Left lobe of liver (tissue), 2 donors: ENCODE measurements at places on chromosomes 2 and 18. TPM values are rescaled to one million over a fixed set of nuclear protein-coding genes. Genes with fewer than 3 reads are reported as not detected.

The SERPINB4 gene
- total RNA-seq: not detected

DNA sequence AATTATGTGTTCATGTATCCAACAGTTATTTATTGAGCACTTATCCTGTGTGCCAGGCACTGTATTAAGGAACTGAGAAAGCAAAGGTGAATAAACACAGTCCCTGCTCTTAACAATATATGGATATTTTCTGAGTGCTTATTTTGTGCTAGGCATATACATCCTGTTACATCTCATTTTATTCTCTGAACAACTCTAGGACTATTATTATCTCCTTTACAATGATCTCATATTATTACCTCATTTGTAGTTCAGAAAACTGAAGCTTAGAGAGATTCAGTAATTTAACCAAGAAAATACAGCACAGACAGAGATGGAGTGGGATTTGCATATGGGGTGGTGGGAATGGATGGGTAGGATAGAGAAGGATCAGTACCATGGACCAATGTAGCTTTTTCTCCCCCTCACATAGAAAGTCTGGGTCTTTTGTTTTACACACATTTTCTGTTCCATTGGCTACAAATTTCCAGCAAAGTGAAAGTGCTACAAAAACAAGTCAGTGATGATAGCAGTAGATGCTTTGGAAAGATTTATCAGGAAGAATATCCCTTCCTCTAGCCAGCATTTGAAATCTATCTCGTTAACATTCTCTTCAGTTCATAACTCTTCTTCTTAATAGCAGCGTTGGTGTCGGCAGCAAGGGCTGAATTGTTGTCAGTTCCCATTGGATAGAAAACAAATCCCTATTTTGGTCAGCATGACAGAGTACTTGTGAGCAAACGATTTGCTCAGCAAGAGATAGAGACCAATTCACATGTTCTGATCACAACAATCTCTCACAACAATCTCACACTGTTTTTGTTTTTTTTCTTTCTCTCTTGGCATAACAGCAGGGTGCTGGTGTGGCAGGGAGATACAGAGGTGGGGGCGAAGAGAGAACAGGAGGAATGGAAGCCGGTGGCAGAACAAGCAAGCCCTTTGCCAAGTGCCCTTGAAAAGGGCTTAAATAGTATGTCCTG is 102.2 kb upstream of the KCTD1 start:
- DNase-seq: no peak

DNA sequence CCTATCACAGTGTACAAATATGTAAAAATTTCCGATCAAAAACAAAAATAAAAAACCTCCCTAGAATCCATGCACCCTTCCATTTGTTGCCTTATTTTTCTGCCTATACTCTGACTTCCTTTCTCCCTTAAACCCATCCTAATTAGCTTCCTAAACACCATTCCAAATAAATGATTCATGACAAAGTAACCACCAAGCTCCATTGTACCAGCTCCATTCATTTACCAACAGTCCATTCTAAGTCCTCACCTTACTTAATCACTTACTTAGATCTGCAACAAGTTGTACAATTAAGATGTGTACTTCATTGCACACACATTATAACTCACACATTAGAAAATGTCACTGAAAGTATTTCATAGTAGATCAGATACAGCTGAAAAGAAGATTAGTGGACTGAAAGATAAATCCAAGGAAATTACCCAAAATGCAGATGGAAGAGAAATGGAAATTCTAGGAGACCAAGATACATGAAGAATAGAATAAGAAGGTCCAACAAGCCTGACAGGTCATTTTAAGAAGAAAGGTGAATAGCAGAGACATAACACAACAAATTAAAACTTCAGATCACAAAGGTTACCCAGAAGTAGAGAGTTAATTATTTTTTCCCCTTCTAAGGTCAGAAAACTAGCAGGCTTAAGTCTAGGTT is 154.6 kb downstream of the DYM start:
- DNase-seq: no peak

GRCh38 chr2:238785528-238785860 is 62.4 kb upstream of the TWIST2 start:
- no peak for DNase-seq
